ENCODE measurements at places on chromosomes 11 and 22.

GRCh38 chr11:84626256-84626655 lies 1000.9 kb downstream of the DLG2 start:
- DNase-seq, result no peak

GRCh38 chr22:42399315-42400271 lies 32.6 kb downstream of the NFAM1 start:
- no peak for DNase-seq

DNA sequence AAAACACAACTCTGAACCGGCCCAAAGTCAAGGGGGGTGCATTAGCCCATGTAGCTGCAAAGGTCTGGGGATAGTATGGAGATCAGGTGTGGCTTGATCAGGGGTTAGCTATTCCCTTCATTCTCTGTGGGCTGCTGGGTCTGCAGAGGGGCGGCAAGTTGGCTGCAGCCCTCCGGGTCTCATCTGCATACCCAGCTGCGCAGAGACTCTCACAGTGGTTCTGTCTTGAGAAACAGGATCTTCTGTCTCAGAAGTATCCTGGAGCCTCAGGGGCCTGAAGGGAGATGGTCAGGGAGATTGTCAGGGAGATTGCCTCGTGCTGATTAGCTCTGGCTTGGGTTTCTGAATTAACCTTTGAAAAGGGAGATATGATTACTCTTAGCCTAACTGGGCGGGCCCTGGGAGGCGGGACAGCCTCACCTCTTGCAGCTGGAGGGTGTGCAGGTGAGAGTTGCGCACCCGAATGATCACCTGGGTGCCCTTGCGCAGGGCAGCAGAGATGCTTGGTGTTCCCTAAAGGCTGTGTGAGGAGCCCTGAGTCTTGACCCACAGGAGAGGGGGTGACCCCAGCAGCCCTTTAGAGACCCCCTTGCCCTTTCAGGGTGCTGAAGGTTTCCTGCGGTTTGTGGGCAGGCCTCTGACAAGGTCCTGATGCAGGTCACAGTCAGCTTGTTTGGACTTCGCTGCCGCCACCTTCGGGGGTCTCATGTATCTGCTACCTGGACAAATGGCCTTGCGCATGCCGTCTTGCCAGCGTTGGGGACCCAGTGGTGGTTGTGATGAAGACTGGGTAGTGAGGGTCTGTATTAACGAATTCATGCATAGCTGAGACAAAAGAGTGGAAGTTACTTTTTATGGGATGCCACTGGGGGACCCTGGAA lies 7.3 kb downstream of the ARHGAP8 start:
- DNase-seq, result no peak

DNA sequence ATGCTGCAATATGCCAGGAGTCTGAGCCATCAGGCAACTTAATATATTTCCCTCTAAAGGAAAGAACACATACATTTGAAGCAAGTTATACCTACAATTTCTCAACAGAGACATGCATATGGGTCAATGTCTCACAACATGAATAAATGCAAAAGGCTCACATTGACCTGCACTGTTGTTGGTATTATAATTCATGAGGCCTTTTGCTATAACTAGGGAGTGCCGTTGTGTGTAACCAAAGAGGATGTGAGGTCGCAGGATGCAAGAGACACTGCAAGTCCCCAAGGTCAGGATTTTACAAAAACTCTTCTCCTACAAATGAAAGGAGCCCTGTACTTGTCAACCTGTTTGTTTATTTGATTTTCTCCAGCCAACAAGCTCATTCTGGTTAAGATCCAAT lies 250.5 kb downstream of the LARGE1 start:
- no peak for DNase-seq

DNA sequence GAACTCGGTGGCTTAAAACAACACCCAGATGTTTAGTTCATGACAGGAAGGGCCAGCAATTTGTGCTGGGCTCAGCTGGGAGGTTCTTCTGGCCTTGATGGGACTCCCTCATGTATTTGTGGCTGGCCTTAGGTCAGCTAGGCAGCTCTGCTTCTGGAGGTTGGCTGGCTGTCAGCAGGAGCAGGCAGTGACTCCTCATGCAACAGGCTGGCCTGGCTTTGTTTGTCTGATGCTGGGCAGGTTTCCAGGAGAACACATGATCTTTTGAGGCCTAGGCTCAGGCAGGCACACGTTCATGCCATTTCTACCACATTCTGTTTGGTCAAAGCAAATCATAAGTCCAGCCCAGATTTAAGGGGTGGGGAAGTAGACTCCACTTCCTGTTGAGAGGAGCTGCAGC lies 571.2 kb downstream of the TBC1D22A start:
- no peak for DNase-seq

GRCh38 chr11:69938206-69938605 lies 119.0 kb upstream of the FGF3 start:
- DNase-seq, result no peak

GRCh38 chr22:38042488-38042790 lies 14.8 kb upstream of the PICK1 start:
- no peak for DNase-seq

GRCh38 chr11:12199231-12199948 lies 89.0 kb downstream of the MICAL2 start:
- DNase-seq, result no peak

DNA sequence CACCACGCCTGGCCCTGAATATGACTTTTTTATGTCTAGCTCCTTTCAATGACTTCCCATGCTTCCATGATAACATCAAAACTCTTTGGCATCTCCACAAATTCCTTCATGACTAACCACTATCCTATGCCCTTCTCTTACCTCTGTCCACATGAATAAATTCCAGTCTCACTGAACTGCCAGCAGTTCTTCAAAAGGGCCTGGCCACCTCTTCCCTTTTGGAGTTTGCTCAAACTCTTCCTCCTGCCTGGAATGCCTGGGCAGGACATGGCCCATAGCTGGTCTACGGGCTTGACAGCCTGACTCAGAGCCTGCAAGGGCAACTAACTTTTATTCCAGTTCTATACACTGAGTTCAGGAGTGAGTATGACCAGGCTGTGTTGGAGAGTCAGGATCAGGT lies 41.8 kb upstream of the ZBTB16 start:
- DNase-seq, result no peak

- no peak for DNase-seq
Measured at GRCh38 chr11:86208572-86208971, 36.0 kb upstream of the EED start.

- DNase-seq, result no peak
Measured at GRCh38 chr22:34847072-34847471, 218.9 kb upstream of the ISX start.

DNA sequence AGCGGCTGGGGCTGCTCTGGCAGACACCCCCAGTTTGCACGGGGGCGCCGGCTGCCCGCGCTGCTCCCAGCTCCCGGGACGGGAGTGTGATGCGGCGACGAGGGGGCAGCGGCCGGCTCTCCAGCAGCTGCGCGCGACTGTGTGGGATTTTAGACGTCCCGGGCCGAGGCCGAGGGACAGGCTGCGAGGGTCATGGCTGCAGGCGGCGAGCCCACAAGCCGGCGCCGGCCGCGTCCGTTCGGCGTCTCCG lies 159 bp downstream of the FZD4 start:
- DNase-seq, result no peak

GRCh38 chr22:49349181-49349835 lies 478.4 kb downstream of the BRD1 start:
- no peak for DNase-seq

DNA sequence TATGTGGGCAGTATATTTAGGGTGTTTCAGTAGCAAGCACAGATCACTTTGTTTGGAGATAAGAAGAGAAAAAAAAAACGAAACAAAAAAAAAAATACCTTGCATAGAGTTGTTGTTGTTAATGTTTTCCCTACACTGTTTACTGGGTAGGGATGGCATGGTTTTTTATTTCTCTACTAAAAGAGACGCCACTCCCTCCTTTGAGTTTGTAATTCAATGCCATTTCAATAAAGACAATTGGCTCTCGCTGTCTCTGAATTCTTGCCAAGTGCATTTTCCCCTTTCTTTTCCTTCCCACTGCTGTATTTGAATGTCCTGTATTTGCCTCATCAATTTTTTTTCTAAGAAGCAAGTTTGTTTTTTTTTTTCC lies 213.9 kb upstream of the UBASH3B start:
- no peak for DNase-seq

GRCh38 chr11:13869398-13869886 lies 93.1 kb upstream of the SPON1 start:
- no peak for DNase-seq

DNA sequence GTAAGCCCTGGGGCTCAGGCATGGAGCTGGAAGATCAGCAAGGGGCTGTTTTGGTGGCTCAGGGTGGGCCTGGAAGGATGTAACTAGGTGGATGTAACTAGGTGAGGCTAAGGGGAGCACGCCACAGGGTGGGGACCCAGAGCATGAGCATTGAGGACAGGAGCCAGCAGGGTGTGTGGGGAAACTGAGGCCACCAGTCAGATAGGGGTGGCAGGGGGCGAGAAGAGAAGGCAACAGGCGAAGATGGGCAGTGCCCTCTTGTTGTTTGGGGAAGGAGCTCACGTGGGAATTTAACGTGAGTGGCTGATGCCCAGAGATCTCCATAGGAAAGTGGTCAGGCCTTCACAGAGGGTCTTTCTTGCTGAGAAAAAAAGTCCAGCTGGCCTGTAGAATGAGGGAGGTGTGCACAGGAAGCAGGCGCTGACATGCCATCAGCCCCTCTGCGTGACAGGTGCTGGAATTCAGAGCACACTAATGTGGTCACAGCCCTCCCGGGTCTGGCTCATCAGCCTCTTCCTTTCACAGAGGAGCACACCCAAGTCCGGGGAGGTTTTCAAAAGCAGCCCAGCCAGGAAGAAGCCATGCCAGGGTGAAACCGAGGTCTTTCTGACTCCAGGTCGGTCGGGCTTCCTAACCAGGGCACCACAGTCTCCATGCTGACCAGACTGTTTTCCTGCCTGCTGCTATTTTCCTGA lies 54.6 kb upstream of the PAX6 start:
- no peak for DNase-seq

GRCh38 chr11:12229450-12230229 lies 119.2 kb downstream of the MICAL2 start:
- DNase-seq, result no peak

- no peak for DNase-seq
Measured at GRCh38 chr11:34359548-34359891, 1.7 kb upstream of the ABTB2 start.

- DNase-seq, result no peak
Measured at GRCh38 chr11:111541254-111542061, 938 bp downstream of the LAYN start.

GRCh38 chr11:69500285-69501120 lies 19.0 kb downstream of the LINC01488 start:
- no peak for DNase-seq

GRCh38 chr22:24952837-24953383 lies 394 bp downstream of the KIAA1671 start:
- DNase-seq, result no peak

DNA sequence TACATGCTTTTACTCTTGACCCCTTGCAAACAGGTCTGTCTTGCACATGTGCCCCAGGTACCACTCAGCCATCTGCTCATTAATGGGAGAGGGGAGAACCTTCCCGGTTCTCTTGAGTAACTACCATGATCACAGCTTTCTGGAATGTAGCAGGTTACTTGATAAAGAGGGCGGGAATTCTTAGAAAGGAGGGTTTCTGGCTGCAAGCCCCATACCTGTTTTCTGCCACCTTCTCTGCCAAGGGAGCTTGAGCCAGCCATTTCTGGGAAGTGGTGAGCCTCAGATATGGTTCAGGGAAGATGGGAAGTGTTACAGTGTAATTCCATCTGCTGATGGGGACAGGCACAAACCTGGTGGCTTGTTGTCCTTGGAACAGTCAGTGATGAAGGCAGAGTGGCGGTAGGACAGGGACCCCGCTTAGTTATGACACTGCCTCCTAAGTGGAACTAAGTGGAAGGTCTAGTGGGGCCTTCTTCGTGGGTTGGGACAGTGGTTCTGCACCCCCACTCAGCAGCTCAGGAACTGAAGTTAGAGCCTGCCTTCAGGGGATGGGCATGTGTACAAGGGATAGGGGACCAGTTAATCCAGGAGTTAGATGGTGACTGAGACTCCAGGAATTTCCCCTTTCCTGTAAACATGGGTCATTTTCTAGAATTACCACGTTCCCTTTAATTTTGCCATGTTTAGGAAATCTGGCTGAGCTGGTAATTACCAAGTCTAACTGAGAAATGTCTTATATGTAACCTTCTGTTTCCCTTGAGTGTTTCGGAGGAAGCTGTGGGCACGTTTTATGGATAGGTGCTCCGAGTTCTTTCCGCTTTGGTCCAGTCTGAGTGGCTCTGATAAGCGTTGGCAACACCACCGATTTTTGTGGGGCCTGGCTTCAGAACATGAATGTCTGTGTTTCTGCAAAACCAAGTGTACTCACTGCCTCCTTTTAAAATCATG lies 35.3 kb downstream of the BCR start:
- no peak for DNase-seq

GRCh38 chr11:35100013-35100383 lies 39.0 kb upstream of the CD44 start:
- no peak for DNase-seq

GRCh38 chr11:61967924-61968757 lies 707 bp upstream of the FTH1 start:
- peak; percentile 42 for DNase-seq

- no peak for DNase-seq
Measured at GRCh38 chr11:10485646-10486045, 30.6 kb downstream of the AMPD3 start.

GRCh38 chr11:829176-829846 lies 1.6 kb downstream of the CRACR2B start:
- no peak for DNase-seq

DNA sequence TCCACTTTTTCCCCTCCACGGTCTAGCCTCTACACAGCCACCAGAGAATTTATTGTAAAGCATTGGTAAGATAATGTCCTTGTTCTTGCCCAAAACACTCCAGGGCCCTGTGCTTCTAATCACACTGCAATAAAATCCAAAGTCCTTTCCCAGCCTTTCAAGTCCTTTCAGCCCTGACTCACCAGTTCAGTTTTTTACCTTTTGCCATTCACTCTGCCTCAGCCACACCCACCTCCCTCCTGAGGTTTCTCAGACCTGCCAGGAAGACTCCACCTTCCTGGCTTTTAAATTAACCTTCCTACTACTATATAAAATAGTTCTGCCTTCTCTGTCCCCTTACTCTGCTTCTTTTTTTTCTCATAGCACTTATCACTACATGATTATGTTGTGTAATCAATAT lies 91.0 kb upstream of the ARHGAP32 start:
- no peak for DNase-seq

GRCh38 chr11:118051611-118052461 lies 25.0 kb upstream of the TMPRSS4 start:
- peak; percentile 27 for DNase-seq

- no peak for DNase-seq
Measured at GRCh38 chr11:123434262-123434661, 4.2 kb downstream of the GRAMD1B start.

DNA sequence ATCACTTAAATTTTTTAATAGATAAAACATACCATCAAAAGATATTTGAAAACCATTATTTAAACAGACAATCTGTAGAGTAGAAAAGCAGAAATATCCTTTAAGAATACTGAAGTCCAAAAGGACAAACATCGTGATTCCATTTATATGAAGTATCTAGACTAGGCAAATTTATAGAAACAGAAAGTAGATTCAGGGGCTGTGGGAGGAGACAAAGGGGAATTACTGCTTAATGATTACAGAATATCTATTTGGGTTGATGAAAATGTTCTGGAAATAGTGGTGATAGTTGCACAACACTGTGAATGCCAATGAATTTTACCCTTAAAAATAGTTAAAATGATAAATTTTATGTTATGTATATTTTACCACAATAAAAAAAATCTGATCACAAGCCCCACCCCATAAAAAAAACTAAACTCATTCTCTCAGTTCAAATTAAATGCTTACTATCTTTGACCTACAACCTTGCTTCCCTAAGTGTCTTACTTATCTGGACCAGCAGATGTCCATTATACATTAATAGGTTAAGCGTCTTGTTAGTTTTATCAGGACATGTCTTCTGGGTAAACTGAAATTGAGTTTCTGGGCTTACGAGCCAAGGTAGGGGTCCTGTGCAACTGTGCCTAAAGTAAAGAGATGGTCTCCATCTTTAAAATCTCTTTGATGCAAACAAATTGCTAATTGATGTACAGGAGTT lies 86.3 kb downstream of the FCHSD2 start:
- no peak for DNase-seq
